ENCODE measurements at places on chromosomes 16 and 17.

GRCh38 chr17:17606416-17607000 is 15.0 kb upstream of the PEMT start:
- DNase-seq: no peak

GRCh38 chr16:10935226-10935915 is 6.9 kb downstream of the DEXI start:
- no peak for DNase-seq

GRCh38 chr17:44983563-44983962 is 15.5 kb upstream of the C1QL1 start:
- DNase-seq: no peak

DNA sequence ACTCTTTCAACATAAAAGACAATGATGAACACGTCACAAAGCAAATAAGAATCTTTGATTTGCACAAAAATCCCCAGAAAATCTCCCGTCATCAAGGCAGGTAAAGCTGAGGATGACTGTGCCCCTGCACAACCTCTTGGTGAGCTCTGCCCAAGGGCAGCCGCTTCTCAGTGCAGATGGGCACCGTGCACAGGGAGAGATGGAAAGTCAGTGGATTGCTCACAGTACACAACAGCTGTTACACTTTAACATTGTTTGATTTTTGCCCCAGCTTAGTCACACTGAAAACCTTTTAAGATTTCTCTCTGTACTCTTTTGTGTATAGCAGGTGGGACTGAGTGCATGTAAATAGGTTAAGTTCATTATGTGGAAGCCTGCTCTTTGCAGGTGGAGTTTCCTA is 104.2 kb downstream of the CDK5R1 start:
- no peak for DNase-seq

GRCh38 chr16:58021661-58022551 is 3.6 kb upstream of the MMP15 start:
- no peak for DNase-seq

DNA sequence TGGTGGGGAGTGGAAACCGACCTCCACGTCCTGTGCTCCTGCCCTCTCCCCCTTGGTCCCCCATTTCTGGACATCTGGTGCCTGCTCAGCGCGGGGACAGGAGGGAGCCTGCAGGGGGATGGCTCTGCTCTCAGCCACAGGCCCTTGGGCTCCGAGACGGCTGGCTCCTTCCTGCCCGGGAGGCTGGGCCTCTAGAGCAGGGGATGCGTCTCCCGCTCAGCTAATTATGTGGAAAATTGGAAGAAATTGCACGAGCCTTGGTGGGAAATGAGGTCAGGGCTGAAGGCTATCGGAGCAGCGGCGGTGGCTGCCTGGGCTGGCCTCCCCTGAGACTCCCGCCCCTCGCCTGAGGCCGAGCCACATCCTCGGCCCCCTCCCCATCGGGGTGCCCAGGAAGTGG is 154.6 kb upstream of the CIBAR2 start:
- no peak for DNase-seq

DNA sequence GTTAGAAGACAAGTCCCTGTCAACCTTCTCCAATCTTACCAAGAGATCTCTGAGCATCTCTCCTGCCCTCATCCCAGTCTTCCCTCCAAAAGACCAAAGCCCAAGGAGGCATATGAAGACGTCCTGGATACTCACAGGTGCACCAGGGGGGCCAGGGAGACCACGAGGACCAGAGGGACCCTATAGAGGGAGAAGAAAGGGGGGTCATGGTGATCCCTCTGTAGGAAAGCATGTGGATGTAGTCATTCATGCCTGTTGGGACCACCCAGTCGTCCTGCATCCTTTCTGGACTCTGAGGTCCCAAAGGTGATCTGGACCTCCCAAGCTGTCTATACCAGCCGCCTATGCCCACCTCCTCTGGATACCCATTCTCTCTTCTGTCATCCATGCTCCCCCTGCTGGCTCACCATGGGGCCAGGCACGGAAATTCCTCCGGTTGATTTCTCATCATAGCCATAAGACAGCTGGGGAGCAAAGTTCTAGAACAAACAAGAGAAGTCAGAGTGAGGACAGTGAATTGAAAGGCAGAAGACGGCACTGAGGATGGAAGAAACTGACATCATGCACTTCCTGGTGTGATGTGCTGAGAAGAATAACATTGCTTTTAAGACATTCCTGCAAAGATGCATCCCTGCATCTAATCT is 3.3 kb downstream of the COL1A1 start:
- peak; percentile 25 for DNase-seq

- no peak for DNase-seq
These were observed 24.8 kb upstream of the MAP3K14 start for GRCh38 chr17:45341533-45342158.

GRCh38 chr17:28182559-28182958 is 136.4 kb upstream of the TMEM97 start:
- DNase-seq: no peak

DNA sequence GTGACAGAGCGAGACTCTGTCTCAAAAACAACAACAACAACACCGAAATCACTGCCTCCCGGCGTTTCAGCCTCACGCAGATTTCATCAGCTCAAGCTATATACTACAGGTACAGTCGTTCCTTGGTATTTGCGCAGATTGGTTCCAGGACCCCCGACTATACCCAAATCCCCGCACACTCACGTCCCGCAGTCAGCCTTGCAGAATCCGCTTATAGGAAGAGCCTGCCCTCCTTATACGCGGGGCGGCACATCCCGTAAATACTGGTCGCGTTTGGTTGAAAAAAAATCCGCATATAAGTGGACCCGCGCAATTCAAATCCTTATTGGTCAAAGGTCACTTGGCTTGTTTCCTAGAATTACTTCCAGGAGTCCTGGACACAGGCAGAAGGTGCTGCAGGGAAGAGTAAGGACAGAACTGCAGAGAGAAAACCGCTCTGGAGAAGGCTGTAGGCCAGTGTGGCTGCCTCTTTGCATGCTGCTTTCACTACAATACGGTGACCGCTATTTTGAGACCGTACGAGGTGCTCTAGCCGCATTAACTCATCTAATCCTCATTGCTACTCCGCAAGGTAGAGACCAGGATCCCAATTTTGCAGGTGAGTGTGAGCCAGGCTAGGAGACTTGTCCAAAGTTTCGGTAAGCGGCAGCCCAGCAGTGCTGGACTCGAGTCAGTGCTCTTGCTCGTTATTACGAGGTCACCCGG is 718 bp downstream of the NDUFAB1 start:
- DNase-seq: no peak

- no peak for DNase-seq
These were observed 314.2 kb downstream of the FOXL1 start for GRCh38 chr16:86892509-86892908.

DNA sequence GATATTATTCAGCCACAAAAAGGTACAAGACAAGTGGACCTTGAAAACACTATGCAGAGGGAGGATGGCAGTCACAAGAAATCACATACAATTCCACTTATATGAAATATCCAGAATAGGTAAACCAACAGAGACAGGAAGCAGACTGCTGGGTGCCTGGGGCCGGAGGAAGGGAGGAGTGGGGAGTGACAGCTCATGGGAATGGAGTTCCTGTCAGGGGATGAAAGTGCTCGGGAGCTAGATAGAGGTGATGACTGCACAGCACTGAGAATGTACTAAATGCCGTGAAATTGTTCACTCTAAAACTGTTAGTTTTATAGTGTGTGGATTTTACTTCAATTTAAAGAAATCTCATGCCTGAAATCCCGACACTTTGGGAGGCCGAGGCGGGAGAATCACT is 74.2 kb upstream of the MED9 start:
- no peak for DNase-seq

GRCh38 chr17:81869221-81870130 is 1.7 kb downstream of the ARHGDIA start:
- no peak for DNase-seq

DNA sequence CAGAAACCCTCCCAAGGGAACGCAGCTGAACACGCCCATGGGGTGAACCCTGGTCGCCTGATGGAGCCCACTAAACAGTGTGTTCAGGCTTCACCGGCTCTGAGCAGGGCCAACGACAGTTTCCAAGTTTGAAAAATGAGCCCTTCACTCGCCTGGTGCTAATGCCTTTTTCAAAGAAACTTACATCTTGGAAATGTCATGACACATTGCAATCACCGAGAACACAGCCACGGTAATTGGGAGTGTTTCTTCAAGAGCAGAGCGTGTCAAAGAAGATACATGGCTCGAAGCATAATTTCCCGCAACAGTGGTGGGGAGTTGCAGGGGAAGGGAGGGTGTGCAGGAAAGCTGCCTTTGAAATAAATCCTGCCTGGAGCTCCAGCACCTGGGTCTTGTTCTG is 463.2 kb downstream of the TMEM114 start:
- DNase-seq: no peak

- no peak for DNase-seq
These were observed 79.5 kb downstream of the CPPED1 start for GRCh38 chr16:12724226-12724625.

DNA sequence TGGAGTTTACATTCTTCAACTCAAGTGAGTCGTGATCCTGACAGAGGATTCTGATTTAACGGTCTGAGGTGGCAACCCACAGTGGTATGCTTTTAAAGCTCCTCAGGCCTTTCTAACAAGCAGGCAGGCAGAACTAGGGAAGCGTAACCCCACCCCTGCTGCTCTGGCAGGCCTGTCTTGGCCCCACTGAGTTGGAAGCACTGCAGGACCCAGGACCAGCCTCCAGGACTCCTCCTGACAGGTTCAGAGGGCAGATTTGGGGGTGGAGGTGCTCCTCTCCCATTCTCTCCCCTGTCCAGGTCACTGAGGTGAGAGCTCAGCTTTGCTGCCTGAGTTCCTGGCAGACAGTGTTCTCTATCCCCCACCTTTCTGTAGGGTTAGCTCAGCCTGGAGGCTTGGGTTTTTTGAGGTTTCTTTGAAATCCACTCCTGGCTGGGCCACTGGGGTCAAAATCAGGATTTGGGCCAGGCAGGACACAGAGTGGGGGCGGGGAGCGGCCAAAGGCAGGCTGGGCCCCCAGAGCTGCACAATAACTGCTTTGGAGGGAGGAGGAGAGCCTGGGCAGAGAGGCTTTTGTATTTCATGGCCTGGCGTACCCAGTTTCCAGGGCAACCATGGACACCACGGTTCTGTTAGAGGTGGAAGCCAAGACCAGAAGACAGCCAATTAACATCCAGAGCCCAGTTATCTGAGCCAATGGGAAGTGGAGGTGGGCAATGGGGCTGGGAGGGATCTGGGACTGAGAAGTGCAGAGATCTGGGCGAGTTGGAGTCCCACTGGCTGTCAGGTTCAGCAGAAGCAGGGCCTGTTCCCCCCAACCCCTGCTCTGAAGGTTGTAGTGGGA is 9.5 kb downstream of the MRPL27 start:
- no peak for DNase-seq

DNA sequence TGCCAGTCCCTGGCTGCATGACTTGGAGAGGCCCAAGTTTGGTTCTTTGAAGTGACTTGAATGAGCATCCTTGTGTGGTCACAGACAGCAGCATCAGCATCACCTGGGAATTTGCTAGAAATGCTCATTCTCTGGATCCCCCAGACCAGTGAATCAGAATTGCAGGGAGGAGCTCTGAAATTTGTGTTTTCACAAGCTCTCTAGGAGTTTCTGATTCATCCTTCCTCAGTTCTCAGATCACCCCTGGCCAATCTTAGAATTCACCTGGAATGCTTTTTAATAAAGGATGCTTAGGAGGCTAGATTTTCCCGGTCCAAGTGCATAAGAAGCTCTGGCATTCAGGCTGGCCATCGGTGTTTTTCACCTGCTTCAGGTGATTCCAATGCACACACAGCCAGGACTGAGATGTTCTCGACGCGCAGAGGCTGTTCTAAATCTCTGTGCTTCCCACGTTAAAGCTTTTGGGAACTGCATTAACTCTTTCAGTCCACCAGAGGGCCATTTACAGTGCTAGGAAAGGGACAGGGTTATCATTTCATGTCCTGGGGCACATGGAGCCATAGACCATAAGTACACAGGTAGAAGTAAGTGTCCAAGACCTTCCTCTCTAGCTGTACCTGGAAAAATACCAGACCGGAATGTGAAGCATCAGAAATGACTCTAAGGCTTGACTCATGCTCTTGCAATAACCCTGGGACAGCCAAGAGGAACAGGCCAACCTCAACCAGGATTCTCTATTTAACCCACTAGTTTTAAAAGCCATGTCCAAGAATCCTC is 85.7 kb upstream of the XYLT1 start:
- no peak for DNase-seq

- no peak for DNase-seq
These were observed 48.1 kb upstream of the IRX5 start for GRCh38 chr16:54882556-54882955.

DNA sequence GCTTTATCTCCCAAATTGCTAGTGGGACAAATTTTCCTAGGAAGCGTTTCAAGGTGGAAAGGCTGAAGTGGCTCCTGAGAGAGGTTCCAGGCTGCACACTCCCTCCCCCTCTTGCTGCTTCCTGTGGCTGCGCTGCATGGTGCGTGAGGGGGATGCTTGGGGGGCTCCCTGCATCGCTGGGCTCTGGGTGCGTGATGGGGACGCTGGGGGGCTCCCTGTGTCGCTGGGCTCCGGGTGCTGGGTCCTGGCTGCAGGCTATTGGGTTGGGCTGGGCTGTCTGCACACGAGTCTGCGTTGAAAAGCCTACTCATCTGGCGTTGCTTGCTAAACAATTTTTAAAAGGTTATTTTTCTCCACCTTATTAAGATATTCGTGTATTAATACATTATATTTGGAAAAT is 30.1 kb downstream of the NDEL1 start:
- no peak for DNase-seq

DNA sequence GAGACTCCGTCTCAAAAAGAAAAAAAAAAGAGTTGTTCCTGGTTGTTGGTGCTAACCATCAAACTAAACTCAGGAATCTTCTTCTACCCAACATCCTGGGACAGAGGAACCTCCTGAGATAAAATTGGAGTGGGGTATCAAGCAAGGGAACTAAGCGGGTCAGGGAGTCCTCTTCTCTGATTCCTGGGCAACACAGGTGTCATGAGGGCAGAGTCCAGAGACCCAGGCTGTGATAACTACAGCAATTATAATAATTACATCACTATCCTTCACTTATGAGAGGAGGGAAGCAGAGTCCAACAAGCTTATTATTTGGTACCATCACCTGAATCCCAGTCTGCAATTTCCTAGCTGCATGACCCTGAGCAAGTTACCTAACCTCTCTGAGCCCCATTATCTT is 8.1 kb downstream of the C17orf50 start:
- no peak for DNase-seq

- DNase-seq: no peak
These were observed 8.7 kb downstream of the FMNL1 start for GRCh38 chr17:45230410-45230786.

GRCh38 chr16:19304750-19305149 is 19.2 kb downstream of the CLEC19A start:
- DNase-seq: no peak

- no peak for DNase-seq
These were observed 49.0 kb upstream of the ACSM2B start for GRCh38 chr16:20624882-20625807.

- no peak for DNase-seq
These were observed 21.3 kb downstream of the CHD9NB start for GRCh38 chr16:53031323-53031942.

GRCh38 chr17:60388742-60389141 is 3.2 kb downstream of the USP32 start:
- no peak for DNase-seq

GRCh38 chr16:50856991-50857390 is 115.1 kb downstream of the CYLD start:
- no peak for DNase-seq

- no peak for DNase-seq
These were observed 12.0 kb downstream of the USP36 start for GRCh38 chr17:78828470-78829185.

GRCh38 chr17:74430706-74431567 is 951 bp upstream of the GPRC5C start:
- DNase-seq: no peak

- DNase-seq: no peak
These were observed 9.0 kb downstream of the PIK3R5 start for GRCh38 chr17:8956465-8956902.

Data from stimulated activated CD8-positive, alpha-beta memory T cell treated with anti-CD3 and anti-CD28 coated beads, Interleukin-15, amount 100 ng/mL, for 1 hour (primary cell).